Stimulated activated CD4-positive, alpha-beta T cell treated with anti-CD3 and anti-CD28 coated beads, Interleukin-4, amount 100 ng/mL, for 1 hour (primary cell): ENCODE measurements at places on chromosomes 6 and 20.

GRCh38 chr20:60693496-60694133, 558.4 kb upstream of the CDH4 start:
- no peak for DNase-seq

GRCh38 chr6:108407904-108408827, 113.3 kb downstream of the AFG1L start:
- DNase-seq, result no peak

- DNase-seq, result no peak
Measured at GRCh38 chr20:1422753-1423152, 29.9 kb upstream of the FKBP1A start.

GRCh38 chr20:15596220-15596890, 976.9 kb downstream of the KIF16B start:
- no peak for DNase-seq

DNA sequence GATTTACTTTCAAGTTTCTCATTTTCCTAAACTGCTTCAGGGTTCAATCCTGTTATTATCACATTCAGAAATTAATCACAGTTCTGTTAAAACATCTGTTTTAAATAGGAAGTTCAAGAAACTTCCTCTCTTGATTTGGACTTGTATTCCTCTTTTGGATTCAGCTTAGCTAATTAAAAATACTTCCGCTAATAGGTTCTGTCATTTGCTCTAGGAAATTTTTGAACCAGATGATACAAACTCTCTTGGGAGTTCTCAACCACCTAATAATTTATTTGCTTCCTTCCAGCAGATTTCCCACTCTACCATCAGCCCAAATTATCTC, 15.9 kb upstream of the TMEM30A start:
- DNase-seq, result no peak

- peak; percentile 16 for DNase-seq
Measured at GRCh38 chr20:63215101-63216040, 560 bp downstream of the YTHDF1 start.

DNA sequence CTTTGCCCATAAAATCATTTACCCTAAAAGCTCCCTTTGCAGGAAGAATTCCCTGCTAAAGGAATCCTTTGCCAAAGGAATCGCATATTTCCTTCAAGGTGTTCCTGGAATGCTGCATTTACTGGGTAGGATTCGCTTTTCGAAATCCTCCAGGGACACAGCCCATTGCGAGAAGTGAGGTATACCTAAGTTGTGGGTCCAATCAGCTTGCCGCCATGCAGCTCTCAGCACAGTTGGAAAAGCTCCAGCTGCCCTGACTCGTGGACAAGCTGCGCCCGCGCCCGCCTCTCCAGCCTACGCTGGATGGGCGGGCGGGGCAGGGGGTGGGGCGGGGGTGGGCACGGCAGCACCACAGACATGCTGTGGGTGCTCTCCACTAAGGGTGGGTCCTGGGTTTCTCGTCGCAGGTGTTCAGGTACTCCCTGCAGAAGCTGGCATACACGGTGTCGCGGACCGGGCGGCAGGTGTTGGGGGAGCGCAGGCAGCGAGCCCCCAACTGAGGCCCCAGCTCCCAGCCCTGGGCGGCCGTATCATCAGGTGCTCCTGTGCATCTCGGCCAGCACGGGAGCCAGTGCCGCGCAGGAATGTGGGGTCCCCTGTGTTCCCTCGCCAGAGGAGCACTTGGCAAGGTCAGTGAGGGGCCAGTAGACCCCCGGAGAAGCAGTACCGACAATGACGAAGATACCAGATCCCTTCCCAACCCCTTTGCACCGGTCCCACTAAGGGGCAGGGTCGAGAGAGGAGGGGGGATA, 1.4 kb downstream of the NNAT start:
- DNase-seq, result no peak

- DNase-seq, result no peak
Measured at GRCh38 chr20:10739134-10739533, 65.3 kb upstream of the JAG1 start.

DNA sequence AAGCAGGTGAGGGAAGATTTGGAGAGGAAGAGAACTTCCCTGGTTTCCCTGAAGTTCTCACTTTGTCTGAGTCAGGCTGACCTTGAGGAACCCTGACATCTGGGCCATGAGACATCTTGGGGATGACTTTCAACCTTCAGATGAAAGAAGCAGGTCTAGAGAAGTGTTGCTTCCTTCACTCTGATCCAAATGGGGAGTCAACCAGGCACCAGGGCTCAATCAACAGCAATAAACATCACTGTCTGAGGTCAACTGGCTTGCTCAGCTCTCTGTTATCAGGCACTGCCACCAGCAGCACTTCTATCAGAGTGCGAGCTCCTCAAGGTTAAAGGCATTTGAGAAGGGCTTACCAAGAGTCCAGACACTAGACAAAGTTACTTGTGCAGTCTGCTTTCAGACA, 6.3 kb downstream of the ACOT8 start:
- no peak for DNase-seq

- DNase-seq, result no peak
Measured at GRCh38 chr6:151402228-151402627, 10.9 kb upstream of the ZBTB2 start.

DNA sequence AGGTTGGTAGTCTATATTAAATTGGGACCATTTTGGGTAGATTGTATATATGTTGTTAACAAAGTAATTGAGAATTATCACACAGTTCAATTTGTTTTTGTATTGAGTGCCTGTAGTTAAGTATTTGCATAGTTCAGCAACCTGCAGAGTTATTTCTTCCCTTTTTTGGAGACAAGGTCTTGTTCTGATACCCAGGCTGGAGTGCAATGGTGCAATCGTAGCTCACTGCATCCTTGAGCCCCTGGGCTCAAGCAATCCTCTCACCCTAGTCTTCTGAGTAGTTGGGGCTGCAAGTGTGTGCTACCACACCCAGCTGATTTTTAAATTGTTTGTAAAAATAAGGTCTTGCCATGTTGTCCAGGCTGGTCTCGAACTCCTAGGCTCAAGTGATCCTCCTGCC, 250.5 kb downstream of the UTRN start:
- DNase-seq, result no peak

GRCh38 chr6:10526156-10526555, 5.0 kb downstream of the GCNT2 start:
- DNase-seq, result no peak

DNA sequence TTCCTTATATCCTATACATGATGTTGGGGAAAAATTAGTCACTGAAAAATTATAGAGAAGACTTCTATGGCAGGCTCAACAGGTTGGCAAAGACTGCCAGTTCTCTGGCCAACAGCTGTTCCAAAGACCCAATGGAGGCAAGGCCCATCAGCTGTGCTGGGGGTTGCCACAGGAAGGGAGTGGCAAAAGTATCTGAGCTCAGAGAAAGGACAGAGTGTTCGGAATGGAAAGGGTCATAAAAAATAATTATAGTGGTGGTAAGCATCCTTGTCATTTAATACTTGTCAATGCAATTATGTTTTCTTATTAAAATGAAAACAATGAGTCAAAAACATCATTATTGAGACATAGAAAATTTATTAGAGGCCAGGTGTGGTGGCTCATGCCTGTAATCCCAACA, 36.1 kb downstream of the FASTKD5 start:
- no peak for DNase-seq

DNA sequence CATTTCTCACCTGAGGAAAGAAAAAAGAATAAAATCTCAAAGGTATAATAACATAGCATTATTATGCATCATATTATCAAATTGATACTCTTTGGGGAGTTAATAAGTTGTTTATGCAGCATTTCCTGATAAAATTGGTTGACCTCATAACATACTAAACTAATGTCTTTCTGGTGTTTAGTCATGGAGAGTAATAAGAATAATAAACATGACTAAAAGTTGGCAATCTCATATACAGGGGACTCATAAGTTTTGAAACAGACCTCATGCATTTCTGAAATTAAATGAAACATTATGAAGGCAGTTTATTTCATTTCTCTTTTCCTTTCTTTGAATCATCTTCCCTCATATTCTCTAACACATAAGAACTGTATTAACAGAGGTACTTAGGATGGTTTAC, 60.5 kb upstream of the PRDM1 start:
- DNase-seq, result no peak

DNA sequence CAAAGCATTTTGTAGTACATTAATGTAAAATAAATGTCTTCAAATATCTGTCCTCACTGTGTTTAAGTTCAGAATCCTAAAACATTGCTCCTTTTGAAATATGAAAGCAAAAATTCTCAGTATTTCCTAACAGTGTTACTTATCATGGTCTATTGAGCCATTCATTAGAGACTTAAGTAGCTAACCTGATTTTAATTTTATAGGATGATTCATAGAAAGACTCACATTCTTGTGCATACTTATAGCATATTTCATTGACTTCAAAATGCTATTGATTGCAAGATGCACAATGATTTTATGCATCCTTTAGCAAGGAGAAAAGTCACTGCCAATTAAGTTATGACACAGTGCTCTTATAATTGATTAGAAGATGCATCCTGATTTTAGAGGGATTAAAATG, 85.7 kb downstream of the HIVEP1 start:
- DNase-seq, result no peak

- no peak for DNase-seq
Measured at GRCh38 chr6:87588756-87589407, 905 bp downstream of the RARS2 start.

DNA sequence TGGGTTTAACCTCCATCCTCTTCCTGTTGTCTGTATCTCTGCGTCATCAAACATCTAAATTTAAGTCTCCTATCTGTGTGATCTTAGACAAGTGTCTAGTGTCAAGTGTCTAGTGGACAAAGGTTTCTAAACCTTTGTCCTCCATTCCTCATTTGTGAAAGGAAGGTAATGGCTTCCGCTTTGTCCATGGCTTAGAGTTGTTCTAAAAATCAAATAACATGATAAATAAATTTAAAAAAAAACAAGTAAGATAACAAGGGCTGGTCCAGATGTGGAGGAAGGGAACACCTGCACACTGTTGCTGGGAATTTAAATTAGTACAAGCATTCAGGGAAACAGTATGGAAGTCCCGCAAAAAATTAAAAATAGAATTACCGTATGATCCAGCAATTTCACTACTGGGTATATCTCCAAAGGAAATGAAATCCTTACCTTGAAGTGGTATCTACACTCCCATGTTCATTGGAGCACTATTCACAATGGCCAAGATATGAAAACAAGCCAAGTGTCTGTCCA, 17.6 kb upstream of the SERPINB1 start:
- no peak for DNase-seq

DNA sequence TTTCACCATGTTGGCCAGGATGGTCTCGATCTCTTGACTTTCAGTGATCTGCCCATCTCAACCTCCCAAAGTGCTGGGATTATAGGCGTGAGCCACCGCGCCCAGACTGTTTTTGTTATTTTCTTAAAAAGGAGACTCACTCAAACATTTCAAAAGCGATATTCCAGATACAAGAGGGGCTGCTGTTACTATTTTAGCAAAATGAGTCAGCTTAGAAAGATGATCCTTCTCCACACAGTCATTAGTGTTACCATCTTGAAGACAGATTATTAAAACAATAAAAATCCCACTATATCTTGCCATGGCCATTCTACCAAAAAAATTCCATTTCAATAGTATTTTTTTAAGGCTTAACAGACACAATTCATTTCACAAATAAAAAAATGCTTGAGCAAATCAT, 102.8 kb downstream of the PREP start:
- DNase-seq, result no peak

DNA sequence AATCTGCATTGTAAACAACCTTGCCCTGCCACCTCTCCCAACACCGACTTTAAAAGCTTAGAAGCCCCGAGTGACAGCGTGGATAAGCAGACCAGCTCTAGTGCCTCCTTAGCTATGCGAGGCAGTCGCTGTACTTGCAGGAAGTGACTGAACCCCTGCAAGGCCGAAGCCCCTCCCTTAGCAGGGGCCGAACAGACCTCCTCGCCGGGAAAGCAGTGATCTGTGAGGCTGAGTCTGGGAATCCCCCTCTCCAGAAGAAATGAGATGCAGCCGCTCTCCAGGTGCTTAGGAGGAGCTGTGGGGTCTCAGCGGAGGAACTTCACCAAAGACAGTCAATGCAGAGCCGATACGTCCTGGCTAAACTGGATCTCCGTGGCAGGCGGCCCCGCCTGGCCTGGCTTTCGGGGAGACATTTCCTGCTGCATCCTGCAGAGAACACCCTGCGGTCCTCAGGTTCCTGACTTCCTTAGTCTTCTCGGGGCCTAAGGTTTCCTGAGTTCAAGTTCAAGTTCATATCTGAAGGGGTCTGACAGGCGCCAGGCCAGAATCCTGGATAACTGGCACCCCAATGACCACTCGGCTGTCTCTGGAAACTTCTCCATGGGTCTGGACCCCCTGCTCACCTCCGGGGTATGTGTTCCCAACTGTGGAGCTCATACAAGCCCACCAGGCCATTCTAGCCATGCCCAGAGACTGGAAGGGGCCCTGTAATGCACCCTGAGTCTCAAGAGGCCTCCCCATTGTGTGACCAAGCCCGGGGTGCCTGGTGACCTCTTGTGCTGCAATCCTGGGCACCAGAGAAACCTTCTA, 20.4 kb upstream of the FRMD1 start:
- no peak for DNase-seq

- no peak for DNase-seq
Measured at GRCh38 chr6:157029980-157030690, 253.0 kb downstream of the ARID1B start.

GRCh38 chr20:33305589-33306057, 22.6 kb downstream of the BPIFB1 start:
- no peak for DNase-seq

DNA sequence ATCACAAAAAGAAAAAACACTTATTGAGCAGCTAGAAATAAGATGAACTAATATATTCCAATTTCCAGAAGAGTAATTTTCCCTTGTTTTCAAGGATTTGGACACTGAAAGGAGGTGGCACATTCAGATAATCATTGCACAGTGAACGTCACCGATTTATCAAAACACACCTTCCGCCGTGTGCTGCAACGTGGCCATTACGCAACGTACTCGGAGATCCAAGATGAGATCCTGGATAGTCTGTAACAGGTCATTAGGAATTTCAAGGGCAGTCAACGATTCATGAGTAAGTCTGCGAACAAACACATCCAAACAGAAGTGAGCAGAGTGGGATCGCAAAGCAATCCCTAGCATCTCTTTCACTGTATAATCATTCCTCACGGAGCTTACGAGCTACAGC, 93.0 kb downstream of the HUS1B start:
- DNase-seq, result no peak

DNA sequence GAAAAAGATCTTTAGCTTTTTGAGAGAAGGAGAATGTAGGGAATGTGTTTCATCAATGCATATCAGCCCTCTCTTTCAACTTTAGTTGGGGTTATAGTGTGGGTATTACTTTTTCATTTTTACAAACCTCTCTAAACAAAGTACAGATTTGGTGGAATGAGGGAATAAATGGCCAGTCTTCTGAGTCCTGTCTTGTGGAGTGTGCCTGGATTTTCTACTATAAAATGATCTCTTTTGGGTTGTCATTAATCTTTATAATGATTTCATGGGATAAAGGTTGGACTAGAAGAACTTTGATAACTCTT, 209.3 kb downstream of the RNF144B start:
- no peak for DNase-seq
